ENCODE measurements at places on chromosomes 3 and 15. TPM values are rescaled to one million over a fixed set of nuclear protein-coding genes. Genes with fewer than 3 reads are reported as not detected.

Gene TMC3
- not detected for total RNA-seq

Gene CELSR3
- 0.14 TPM for total RNA-seq

DNA sequence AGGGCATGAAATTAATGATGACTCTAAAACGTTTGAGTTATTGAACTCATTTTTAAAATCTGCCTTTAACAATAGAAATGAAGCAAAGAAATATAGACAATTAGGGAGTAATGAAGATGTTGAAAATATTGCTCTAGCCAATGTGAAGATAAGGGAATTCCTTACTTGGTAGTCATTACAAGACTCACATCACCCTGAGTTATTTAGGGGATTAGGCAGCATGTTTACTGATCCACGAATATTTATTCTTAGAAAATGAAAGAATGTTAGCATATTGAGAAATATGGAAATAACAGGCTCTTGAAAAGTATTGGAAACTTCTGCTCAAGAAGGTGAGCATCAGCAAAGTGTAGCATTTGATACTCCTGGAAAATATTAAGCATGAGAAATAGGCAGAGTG lies 398.1 kb upstream of the ARPP21 start:
- no peaks in the 10 kb centered on the region for H3K27me3 ChIP-seq
- DNase-seq: no peak
- no peaks in the 10 kb centered on the region for H3K4me1 ChIP-seq
- H3K36me3 ChIP-seq: no peaks in the 10 kb centered on the region
- no peak overlapping the region for H3K4me3 ChIP-seq
- no peak overlapping the region for H3K27ac ChIP-seq

- peak overlapping the region; percentile 44 for H3K27ac ChIP-seq
- peaks cover 9% of the 10 kb centered on the region for H3K36me3 ChIP-seq
- peaks cover 25% of the 10 kb centered on the region for H3K4me1 ChIP-seq
Observed at GRCh38 chr15:99282586-99282985, 31.3 kb downstream of the LRRC28 start.

DNA sequence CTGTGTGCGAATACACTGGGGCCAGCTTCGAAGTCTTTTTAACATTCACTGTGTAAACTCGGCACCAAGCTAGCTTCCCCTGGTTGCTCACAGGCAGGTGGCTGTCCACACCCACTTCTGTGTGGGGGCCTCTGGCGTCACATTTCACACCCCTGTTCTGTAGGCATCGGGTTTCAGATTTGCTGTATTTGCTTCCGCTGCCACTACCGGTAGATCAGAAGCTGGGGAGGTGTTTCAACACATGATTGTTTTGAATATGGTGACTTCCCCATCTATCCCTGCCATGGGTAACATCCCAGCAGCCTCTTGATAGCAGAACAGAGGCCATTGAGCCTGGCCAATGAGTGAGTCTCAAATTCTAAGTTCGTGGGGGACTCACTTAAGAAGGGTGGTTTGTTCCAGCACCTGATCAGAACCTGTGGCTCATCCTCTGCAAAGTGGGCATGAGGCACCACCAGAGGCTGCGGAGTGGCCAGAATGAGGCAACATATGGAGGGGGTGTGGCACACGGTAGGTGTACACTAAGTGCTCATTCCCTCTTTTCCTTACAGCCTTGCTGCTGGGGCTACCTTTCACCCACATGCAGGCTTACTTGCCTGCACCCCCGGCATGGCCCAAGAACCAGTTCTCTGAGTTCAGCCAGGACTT lies 61.5 kb downstream of the IQSEC1 start:
- no peaks in the 10 kb centered on the region for H3K27me3 ChIP-seq
- no peak overlapping the region for H3K4me3 ChIP-seq
- DNase-seq: no peak
- H3K36me3 ChIP-seq: no peaks in the 10 kb centered on the region
- H3K27ac ChIP-seq: peak overlapping the region; percentile 31
